ENCODE measurements at places on chromosomes 4 and X.
A peak's percentile ranks its signal among the peaks of the same experiment; 100 is the strongest.

DNA sequence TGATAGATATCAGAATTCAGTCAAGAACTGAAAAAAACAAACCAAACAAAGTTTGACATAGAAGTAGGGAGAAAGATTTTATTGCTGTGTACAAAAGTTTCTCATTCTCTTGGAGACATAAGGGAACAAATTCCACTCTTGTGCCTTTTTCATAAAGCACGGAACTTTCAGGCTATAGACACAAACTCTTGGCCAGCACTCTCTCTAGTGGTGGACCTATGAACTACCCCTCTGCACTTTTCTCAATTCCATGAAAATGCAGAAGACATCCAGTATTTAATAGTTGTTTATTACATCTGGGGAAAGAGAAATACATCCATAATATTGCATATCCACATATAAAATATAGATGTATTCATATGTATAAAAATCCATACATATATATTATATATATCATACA is 291.6 kb upstream of the HS3ST1 start:
- no peak for DNase-seq

DNA sequence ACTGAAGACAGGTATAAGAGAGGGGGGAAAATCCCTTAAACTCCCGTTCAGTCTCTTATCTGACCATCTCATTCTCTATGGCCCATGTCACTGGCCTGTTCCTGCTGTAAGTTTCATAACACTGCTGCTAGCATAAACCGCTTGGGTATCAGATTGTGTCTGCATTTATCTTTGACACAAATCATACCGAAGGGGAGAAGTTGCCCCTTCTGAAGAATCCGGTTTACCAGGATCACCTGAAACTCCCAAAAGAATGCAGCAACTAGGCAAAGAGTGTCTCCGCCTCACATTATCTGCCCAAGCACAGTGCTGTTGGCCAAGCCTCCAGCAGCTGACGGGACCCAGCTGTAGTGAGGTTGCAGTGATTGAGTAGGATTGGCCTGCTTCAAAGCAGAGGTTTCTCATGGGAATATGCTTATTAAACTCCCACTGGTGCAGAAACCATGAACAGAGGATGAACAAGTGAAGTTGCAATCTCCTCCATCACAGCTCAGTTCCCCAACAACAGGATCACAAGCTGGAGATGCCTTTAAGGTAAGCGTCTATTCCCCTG is 71.3 kb upstream of the PUDP start:
- DNase-seq: no peak

DNA sequence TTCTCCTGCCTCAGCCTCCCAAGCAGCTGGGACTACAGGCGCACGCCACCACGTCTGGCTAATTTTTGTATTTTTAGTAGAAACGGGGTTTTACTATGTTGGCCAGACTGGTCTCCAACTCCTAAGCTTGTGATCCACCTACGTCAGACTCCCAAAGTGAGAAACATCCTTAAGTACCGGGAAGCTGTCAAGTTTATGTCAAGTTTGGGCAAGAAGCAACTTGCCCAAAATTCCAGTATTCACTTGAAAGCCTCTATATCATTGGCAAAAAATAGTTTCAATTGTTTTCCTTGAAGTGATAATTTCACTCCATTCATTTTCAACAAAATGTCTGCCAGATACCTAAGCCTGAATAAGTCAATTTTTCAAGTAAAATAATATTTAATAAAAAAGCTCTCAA is 370.0 kb downstream of the FBXO8 start:
- no peak for DNase-seq

GRCh38 chrX:136268051-136269048 is 17.1 kb upstream of the MAP7D3 start:
- DNase-seq: peak; percentile 40

GRCh38 chr4:4406455-4407298 is 19.8 kb downstream of the NSG1 start:
- DNase-seq: no peak

- no peak for DNase-seq
These were observed 26.8 kb downstream of the PPP2R2C start for GRCh38 chr4:6445403-6446129.

DNA sequence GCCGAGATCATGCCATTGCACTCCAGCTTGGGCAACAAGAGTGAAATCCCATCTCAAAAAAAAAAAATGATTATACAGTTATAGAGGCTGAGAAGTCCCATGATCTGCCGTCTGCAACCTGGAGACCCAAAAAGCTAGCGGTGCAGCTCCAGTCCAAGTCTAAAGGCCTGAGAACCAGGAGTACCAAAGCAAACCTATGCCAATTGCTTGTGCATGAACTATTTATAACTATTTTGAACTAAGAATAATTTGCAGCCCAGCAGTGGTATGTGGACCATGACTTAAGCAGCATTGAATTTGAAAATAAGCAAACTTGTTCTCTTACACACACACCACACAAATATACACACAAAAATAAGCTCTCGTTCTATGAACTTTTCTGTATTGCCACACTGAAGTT is 51.8 kb downstream of the TASL start:
- no peak for DNase-seq

DNA sequence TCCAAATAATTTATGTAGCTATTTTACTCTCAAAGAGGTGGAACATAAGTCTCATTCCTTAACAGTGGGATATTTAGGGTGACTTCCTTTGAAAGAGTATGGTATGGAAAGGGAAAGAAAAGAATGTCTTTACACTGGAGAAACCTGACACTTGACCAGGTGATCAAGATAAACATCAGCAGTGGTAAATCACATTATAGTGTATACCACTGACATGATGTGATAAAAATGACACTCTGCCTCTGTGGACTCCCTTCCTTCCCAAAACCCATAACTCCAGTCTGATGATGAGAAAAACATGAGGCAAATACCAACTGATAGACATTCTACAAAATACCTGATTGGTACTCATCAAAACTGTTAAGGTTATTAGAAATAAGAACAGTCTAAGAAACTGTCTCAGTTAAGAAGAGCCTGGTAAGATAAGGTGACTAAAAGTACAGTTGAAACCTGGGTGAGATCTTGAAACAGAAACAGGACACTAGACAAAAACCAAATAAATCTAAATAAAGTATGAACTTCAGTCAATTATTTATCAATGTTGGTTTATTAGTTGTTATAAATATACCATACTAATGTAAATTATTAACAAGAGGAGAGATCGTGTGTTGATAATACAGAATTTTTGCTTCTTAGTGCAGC is 144.2 kb upstream of the PCDH18 start:
- DNase-seq: no peak

DNA sequence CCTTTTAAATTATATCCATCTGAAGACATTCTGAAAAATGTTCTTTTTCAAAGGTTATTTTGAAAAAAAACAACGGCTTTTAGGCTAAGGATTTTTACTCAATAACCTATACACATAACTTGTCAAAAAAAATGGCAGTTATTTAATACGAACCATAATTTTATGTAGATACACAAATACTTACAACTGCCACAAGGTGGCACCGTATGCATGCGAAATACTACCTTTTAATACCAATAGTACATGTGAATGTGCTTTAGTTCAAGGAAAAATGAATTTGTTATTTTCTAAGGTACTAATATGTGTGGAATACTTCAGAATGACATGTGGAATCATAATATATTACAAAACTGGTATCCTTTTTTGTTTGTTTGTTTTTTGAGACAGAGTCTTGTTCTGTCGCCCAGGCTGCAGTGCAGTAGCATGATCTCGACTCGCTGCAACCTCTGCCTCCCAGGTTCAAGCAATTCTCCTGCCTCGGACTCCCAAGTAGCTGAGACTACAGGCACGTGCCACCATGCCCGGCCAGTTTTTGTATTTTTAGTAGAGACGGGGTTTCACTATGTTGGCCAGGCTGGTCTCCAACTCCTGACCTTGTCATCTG is 4.6 kb upstream of the MAD2L1 start:
- peak; percentile 39 for DNase-seq
